Anterior cingulate cortex (tissue), 58 donors: ENCODE measurements at places on chromosomes 12 and 14.

GRCh38 chr12:45191239-45191638 lies 24.7 kb upstream of the ANO6 start:
- no peak for DNase-seq

DNA sequence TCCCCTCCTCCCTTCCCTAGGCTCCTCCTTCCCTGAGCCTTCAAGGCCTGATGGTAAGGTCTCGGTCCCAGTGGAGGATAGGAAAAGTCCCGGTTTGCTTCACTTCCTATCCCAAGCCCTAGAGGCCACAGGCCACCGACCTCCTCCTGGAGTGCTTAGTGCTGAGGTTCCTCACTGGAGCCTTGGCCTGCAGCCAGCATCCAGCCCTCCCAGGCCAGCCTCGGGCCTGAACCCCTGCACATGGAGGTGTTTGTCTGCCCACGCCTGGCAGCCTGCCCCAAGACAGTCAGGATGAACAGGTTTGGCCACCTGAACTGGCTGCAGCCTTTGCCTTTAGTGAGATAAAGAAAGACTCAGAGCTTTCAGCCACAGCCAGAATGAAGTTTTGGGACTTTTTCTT lies 15.8 kb upstream of the KRT7 start:
- DNase-seq, result no peak

DNA sequence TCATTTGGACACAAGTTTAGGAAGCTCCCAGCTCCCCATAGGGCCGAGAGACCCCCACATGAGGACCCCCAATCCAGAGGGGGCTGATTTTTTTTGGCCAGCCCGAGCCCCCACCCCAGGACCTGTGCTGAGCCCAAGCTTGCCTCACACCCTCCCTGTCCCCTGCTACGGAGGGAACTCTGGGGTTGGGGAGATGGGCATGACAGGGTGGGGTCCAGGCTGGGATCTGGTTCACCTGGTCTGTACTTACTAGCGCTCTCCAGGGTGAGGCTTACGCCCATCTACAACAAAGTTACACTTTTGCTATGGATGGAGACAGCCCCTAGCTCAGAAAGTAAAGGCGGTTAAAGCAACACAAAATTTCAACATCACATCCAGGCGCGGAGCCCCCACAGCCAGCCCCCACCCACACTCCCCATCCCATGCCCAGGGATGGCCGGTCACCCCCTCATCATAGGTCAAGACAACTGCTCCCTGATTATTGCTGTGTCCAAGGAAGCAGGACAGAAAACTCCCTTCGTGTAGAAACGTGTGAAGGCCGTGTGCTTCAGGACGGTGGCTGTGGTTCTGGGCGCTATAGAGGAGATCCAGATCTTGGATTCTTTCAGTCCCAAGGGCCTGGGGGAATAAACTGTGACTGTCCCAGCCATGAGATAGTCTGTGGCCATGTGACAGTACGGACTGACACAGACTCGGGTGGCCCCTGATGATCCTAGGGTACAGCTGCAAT lies 10.7 kb downstream of the SLC25A29 start:
- no peak for DNase-seq

DNA sequence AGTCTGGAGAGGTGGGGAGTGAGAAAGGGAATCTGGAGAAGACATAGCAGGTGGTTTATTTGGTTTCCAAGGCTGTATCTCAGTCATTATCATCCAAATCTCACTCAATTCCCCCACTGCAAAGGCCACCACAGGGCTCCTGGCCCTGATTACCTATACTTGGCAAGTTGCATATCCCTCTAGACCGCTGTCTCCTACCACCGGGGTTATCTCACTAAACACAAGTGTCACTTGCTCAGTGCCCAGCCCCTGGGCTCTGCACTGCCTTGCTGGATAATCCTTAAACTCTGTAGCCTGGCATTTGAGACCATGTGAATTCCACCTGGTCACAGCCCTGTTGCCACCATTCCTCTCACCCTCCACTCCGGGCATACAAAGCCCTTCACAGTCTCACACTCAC lies 119.0 kb downstream of the RTN1 start:
- no peak for DNase-seq

GRCh38 chr14:24329736-24330135 lies 5.1 kb downstream of the ADCY4 start:
- no peak for DNase-seq
